Posterior vena cava (tissue), 2 donors: ENCODE measurements at places on chromosomes 4 and X. TPM values are rescaled to one million over a fixed set of nuclear protein-coding genes. Genes with fewer than 3 reads are reported as not detected.

DNA sequence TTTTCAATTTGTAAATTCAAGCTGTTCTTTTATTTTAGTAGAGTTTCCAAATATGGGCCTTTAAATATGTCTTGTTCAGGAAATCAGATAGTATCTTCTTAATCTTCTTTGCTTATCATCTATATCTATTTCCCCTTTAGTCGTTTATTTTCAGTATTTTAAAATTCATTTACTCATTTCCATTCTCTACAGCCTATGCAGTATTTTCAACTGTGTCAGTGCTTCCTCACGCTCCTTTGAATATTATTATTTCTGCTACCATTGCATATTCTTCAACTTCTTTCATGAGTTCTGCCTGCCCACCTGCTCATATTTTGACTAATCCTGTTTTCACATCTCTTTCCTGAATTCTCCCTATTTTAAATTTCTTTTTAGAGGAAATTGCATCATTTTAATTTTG is 185.4 kb downstream of the DKK2 start:
- DNase-seq, result no peak

DNA sequence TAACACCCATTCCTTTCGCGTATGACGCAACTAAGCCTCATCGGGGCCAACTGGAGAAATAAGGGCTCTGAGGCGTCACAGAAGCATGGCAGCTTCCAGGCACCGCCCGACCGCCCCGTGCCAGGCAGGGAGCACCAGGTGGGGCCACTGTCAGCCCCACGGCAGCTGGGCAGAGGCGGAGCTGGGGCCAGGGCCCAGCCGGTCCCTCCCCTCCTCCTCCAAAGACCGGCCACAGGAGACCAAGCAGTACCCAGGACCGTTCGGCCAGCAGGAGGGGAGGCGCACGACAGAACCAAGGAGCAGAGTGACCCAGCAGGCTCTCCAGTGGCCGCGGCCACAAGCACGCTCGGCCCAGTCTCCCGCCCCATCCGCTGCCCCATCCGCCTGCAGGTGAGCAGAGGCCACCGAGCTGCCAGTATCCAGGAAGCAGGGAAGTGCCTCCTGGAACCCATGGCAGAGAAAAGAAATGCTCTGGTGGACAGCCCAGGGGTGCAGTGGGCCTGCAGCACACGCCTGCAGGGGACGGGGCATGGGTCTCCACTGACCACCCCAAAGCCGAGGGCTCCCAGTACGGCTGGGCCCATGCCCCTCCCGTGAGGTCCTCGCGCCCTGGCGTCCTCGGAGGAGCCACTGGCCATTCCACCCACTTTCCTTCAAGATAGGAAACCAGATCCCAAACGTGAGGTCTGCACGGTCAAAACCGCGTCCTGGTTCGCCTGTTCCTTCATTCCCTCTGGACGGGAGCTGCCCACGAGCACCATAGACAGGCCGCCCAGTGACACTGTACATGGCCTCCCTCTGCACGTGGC is 9.6 kb downstream of the CTBP1 start:
- peak; percentile 75 for DNase-seq

DNA sequence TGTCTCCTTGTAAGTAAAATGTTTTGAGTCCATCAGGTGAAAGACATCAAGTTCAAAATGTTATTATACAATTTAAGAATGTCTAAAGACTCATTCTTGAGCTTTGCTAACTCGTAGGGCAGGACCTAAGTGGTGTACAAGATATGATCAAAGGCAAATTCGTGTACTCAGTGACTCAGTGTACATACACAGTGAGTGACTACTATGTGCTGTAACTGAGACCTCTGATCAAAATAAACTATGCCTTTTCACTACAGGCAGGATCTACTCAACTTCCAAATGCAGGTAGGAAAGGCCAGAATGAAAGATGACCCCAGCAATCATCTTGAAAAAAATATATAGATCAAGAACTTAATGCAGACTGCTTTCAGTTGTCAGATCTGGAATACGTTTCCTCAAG is 49.9 kb downstream of the ADGRG2 start:
- no peak for DNase-seq

The F8A2 gene
- not detected for total RNA-seq

GRCh38 chr4:47711183-47711582 is 126.7 kb downstream of the CORIN start:
- DNase-seq, result no peak

DNA sequence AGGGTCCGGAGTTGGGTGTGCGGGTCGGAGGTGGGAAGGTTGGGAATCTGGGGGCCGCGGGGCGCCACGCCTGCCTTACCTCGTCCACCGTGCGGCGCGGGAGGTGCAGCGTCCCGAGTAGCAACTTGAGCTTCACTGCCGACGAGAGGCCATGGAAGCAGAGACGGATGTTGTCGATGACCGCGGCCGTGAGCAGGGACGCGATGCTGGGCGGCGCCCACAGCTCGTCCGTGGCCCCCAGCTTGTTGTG is 178 bp downstream of the NELFA start:
- DNase-seq, result no peak

DNA sequence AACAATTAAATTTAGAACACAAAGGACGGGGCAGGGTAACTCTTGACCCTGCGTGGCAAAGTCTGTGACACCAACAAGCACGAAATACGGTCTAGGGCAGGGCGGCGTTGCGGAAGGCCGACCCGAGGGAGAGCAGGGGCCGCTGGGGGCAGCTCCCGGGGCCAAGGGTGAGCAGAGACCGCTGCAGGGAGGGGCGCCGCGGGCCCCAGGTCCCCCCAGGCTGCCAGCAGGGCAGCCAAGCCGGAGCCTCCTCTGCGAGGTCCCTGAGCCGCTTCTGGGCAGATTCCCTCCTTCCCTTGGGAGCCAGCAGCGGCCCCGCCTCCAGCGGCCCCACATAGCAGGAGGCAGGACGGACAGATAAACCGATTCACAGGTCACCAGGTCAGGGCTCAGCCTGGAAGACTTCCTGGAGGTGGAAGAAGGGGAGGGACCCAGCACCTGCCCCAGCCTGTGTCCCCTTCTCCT is 90.2 kb downstream of the FAM53A start:
- DNase-seq, result peak; percentile 78

DNA sequence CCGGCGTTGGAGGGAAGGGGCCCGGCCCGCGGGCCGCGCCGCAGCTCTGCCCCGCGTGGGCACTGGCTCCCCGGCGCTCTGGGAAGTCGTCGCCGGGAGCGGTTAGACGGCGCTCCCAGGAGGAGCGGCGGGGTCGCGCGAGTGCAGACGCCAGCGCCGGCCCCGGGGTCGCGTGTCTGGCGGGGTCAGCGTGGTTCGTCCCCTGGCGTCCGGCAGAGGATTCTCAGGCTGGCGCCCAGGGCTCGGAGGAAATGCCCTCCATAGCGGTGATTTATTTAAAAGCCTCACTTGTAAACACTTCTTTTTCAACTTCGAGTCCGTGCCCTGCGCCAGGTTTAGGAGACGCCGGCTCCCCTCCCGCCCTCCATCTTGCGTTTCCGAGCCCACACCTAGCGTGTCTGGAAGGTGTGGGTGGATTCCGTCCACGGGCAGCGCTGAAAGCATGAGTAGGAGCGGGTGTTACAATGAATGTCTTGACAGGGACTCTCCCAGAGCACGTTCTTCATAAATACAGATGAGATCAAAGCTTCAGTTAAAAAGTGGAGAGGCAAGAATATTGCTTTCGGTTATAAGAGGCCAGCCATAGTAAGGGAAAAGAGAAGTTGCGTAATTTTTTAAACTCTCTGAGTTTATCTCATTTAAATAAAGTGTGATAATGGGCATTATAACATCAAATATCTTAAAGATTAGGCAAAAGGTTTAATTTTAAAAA is 692 bp downstream of the FAM241A start:
- DNase-seq, result peak; percentile 86

- DNase-seq, result no peak
Observed at GRCh38 chr4:1136048-1136447, 22.7 kb upstream of the RNF212 start.

The SLC2A9 gene
- total RNA-seq, result 8.4 TPM

DNA sequence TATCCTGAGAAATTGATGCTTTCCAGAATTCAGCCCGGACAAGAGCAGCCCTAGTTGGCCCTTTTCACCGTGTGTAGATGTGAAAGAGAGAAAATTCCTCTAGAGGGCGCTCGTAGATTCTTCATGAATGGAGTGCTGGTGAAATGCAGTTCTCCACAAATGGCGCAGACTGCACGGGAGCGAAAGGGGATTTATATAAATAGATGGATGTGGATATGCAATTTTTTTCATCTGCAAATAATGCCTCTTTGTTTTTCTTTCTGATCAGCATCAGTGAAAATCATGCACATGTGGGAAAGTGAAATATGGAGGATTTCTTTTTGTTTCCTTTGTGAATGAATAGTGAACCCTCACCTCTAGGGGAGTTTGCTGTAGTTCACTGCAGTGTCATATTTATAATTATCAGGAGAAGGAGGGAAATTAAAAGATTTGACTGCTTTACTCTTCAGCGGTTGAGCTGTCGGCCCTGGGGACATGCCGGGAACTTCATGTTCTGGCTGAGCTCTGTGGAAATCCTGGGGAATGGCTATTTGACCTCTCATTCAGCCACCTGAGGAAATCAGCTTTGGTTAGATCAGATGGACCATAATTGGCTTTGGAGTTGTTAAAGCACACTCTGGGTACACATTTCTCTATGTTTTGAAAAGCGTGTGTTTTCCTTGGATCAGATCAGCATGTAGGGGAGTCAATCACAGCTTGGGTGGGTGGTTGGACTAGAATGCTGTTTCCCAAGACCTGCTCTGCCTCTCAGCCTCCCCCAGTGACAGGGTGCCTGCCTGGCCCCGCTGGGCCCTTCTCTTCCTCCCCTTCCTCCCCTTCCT is 115.0 kb upstream of the SHISA3 start:
- DNase-seq, result no peak

DNA sequence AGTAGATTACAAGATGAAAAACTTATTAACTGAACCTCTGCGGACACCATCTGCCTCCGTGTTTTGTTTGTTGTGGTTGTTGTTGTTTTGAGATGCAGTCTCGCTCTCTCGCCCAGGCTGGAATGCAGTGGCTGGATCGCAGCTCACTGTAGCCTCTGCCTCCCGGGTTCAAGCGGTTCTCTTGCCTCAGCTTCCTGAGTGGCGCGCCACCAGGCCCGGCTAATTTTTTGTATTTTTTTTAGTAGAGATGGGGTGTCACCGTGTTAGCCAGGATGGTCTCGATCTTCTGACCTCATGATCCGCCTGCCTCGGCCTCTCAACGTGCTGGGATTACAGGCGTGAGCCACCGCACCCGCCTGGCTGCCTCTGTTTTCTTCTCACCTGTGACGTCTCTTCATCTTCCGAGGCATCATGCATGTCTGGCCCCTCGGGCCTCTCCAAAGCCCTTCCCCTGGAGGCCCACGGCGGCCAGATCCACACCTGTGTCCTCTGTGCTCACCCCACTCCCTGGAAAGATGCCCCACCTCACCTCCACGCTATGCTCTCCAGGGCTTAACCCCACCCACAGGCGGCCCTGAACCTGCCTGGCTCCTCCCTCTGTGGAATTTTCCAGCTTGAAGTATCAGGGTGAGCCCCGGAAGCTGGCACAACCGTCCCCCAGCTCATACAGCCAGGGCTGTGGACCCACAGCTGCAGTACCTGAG is 77.0 kb upstream of the MXD4 start:
- DNase-seq, result peak; percentile 62

DNA sequence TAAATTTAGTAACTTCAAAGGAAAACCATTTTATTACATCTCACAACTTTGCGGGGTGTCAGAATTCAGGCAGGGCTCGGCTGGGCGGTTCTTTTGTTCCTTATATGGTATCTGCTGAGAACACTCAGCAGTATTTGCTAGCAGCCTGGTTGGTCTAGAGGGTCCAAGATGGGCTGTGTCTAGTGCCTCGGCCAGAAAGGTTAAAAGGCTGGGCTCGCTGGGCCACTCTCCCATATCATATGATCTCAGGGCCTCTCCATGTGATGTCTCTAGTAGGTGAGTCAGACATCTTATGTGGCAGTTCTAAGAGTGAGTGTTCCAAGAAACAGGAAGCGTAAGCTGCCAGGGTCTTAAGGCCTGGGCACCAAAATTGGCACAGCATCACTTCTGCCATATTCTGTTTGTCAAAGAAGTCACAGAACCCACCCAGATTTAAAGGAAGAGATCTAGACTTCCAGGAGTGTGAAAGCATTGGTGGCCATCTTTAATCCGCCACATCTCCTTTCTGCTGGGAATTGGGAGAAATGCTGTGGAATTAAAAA is 100.9 kb upstream of the ATP6AP2 start:
- DNase-seq, result no peak

GRCh38 chr4:127656047-127656680 is 23.4 kb downstream of the INTU start:
- DNase-seq, result no peak

DNA sequence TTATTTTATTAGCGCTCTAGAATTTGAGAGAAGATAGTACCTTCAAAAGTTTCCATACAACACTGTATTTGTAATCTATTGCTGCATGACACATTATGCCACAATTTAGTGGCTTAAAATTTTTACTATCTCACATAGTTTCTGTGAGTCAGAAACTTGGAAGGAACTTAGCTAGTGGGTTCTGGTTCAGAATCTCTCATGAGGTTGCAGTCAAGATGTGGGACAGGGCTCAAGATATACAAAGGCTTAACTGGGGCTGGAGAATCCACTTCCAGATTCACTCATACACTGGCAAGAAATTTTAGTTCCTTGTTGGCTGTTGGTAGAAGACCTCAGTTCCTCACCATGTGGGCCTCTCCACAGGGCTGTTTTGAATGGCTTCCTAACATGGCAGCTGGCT is 11.5 kb upstream of the C4orf54 start:
- DNase-seq, result no peak

The GSPT2 gene
- total RNA-seq, result 7.6 TPM

DNA sequence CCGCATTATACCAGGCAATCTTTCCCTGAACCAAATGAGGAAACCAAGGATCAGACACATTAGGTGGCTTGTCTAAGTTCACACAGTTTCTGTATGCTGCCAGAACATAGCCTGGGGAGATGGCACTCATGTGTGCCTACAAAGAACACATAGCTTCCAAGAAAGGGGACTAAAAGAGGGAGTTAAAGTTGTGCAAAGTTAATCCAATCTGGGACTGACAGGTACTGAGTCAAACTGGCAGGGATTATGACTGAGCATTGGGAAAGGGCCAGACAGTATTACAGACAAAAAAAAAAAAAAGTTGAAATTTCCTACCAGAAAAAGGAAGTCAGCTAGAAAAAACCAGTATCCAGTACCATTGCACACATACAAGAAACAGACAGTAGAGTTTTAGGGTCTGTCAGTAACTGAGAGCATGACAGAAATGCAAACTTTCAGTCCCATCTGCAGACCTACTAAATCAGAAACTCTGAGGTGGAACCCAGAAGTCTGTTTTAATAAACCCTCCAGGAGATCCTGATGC is 37.2 kb downstream of the ADAMTS3 start:
- no peak for DNase-seq

- no peak for DNase-seq
Observed at GRCh38 chr4:41060352-41061334, 153.7 kb downstream of the APBB2 start.

The ABCG2 gene
- total RNA-seq, result 3.4 TPM

DNA sequence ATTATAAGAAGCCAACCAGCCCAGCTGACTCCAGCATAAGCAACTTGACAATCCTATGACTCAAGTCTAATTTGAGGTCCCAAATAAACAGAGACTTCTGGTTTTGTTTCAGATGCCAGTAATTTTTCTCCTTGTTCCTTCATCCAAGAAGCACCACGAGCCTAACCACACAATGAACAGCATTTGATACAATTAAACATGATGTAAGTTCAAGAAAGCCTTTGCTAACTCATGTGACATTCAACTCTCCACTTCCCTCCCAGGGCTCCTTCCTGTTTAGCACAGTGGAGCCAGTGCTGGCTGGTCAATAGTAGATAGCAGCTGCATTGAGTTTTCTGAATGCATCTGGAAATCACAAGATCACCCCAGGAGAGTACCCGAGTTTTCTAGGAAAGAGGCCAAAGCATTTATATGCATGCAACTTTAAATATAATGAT is 206.3 kb downstream of the ARHGAP24 start:
- DNase-seq, result no peak
